Smooth muscle cell of the coronary artery (primary cell): ENCODE measurements at places on chromosomes 3 and 15. TPM values are rescaled to one million over a fixed set of nuclear protein-coding genes. Genes with fewer than 3 reads are reported as not detected.

Gene PRRT3
- 0.70 and 1.3 TPM in 2 replicates for total RNA-seq

Gene TMEM207
- total RNA-seq, result not detected in 2 replicates

Gene TRPM1
- not detected in 2 replicates for total RNA-seq

Gene PLCB2
- 0.12 and 0.23 TPM in 2 replicates for total RNA-seq

Gene FBN1
- 1,221 and 1,470 TPM in 2 replicates for total RNA-seq

Gene LRRC31
- total RNA-seq, result not detected in 2 replicates

Gene GALNT15
- total RNA-seq, result 0.23 and 17.0 TPM in 2 replicates

Gene TPM1
- 264 and 2,101 TPM in 2 replicates for total RNA-seq

Gene CPNE9
- total RNA-seq, result not detected in 2 replicates

Gene NOX5
- total RNA-seq, result 0.08 and 0.12 TPM in 2 replicates

Gene ARGFX
- total RNA-seq, result not detected in 2 replicates

Gene INKA1
- total RNA-seq, result 5.7 and 10.2 TPM in 2 replicates

Gene GP9
- total RNA-seq, result not detected in 2 replicates

Gene PDHB
- 54.1 and 87.4 TPM in 2 replicates for total RNA-seq

Gene FILIP1L
- 8.5 and 29.8 TPM in 2 replicates for total RNA-seq

Gene PLCL2
- total RNA-seq, result 5.0 and 22.9 TPM in 2 replicates

Gene IL17RC
- 20.9 and 21.8 TPM in 2 replicates for total RNA-seq

Gene TFDP2
- total RNA-seq, result 18.0 and 18.1 TPM in 2 replicates

Gene TRIM59
- 3.4 and 16.5 TPM in 2 replicates for total RNA-seq

Gene SEMA3F
- total RNA-seq, result 3.7 and 7.4 TPM in 2 replicates

Gene ARPIN
- 6.2 and 11.1 TPM in 2 replicates for total RNA-seq

Gene PLCH1
- total RNA-seq, result under 0.01 TPM in 1 of 2 replicates, not detected in the other

Gene OR5K2
- not detected in 2 replicates for total RNA-seq

Gene FBLN2
- 587 and 1,203 TPM in 2 replicates for total RNA-seq

Gene UACA
- 144 and 322 TPM in 2 replicates for total RNA-seq

Gene SLC51B
- total RNA-seq, result not detected in 2 replicates

Gene A4GNT
- not detected in 2 replicates for total RNA-seq

Gene CFAP92
- not detected in 2 replicates for total RNA-seq

Gene NR1I2
- total RNA-seq, result 0.08 TPM in 1 of 2 replicates, not detected in the other

Gene IGSF11
- 0.08 and 0.12 TPM in 2 replicates for total RNA-seq

Gene AADAC
- total RNA-seq, result 0.68 and 1.8 TPM in 2 replicates

Gene IL5RA
- not detected in 2 replicates for total RNA-seq

Gene MUSTN1
- not detected in 2 replicates for total RNA-seq

Gene C2CD4B
- total RNA-seq, result 0.12 and 0.68 TPM in 2 replicates

Gene ALDH1L1
- under 0.01 and 0.08 TPM in 2 replicates for total RNA-seq

Gene RBMS3
- total RNA-seq, result 44.9 and 77.3 TPM in 2 replicates

Gene GOLGA8Q
- 1.1 and 3.5 TPM in 2 replicates for total RNA-seq
